ENCODE measurements at places on chromosomes 2 and 18.

DNA sequence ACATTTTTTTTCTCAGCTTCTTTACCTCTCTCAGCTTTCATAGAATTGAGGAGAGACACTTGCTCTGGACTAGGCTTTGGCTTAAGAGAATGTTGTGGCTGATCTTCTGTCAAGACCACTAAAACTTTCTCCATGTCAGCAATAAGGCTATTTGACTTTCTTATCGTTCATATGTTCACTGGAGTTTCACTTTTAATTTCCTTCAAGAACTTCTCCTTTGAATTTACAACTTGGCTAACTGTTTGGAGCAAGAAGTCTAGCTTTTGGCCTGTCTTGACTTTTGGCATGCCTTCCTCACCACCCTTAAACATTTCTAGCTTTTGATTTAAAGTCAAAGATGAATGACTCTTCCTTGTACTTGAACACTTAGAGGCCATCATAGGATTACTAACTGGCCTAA is 104.4 kb upstream of the SLC39A10 start:
- peak; percentile 49 for DNase-seq

DNA sequence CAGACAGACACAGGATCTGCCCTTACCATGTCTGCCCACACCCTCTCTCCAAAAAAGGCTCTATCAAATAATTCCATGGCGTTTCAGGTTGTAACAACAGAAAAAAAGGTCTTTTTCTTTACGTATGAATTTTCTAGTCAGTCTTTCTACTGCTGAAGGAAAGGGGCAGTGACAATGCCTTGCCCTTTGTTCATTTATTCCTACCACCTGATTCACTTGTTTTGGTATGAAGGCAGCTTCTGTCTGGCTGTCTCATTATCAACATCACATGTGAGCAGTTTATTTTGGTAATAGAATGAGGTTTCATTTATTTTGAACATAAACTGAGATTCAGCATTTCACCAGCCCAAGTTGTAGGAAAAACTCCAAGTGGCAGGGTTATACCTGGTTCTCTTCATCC is 94.3 kb upstream of the KLF7 start:
- DNase-seq, result no peak

- DNase-seq, result peak; percentile 38
These were observed 34.9 kb downstream of the SPATS2L start for GRCh38 chr2:200341376-200341775.

- DNase-seq, result no peak
These were observed 155.9 kb downstream of the NAPG start for GRCh38 chr18:10681581-10682367.

DNA sequence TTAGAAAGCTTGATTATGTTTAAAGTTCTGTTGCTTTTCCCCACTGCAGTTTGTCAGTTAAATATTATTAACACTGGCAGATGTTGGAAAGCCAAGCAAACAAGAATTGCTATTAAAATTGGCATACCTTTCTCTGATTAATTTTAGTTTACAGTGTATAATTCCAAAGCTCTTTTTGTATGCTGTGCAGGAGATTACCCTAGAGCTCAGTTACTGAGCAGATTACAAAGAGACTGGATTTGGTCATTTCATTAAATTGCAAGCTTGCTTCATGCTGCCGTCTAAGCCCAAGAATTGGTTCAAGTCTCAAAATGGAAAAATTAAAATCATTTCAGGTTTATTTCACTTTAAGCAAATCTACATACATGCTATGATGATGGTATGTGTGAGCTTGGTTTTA is 2.3 kb downstream of the ASAP2 start:
- no peak for DNase-seq

GRCh38 chr2:38180754-38181153 is 104.8 kb upstream of the CYP1B1 start:
- DNase-seq, result no peak

DNA sequence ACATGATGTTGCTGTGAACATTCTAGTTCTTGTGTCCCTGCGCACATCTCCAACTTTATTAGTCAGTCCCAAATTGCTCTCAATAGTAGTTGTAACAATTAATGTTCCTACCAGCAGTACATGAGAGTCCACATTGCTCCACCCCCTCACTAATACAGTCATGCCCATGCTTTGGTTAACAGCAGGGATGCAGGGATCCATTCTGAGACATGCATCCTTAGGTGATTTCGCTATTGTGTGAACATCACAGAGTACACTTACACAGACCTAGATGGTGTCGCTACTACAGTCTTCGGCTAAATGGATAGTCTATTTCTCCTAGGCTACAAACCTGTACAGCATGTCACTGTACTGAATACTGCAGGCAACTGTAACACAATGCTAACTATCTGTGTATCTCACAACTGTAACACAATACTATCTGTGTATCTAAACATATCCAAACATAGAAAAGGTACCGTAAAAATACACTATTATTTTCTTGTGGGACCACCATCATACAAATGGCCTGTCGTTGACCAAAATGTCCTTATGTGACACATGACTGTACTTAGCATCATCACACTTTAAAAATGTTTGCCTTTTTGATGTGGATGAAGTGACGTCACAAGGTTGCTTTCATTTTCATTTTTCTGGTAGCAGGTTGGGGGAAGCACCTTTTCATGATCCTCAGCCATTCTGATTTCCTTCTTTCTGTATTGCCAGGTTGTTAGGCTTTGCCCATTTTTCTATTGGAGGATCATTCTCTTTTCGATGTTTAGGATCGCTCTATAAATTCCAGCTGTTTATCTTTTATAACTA is 82.9 kb upstream of the RNF152 start:
- DNase-seq, result no peak

DNA sequence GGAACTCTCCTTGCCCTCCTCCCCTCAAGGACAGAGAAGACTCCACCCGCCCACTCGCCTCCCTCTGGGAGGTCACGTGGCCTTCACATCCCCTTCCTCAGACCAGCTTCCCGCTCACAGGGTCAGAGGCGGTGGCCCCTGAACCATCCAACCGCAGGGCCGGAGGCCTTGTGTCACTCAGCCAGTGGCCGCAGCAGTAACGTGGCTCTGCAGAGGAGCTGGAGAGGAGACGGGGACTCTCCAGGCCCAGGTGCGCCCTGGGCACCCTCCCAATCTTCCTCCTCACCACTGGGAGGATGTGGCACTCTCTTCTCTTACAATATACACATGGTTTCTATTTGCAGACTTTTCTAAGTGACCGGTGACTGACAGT is 161.7 kb downstream of the TWIST2 start:
- DNase-seq, result no peak

- DNase-seq, result no peak
These were observed 4.1 kb downstream of the CYTIP start for GRCh38 chr2:157439824-157440186.

- peak; percentile 78 for DNase-seq
These were observed 13.2 kb downstream of the ARL4C start for GRCh38 chr2:234483568-234484251.

DNA sequence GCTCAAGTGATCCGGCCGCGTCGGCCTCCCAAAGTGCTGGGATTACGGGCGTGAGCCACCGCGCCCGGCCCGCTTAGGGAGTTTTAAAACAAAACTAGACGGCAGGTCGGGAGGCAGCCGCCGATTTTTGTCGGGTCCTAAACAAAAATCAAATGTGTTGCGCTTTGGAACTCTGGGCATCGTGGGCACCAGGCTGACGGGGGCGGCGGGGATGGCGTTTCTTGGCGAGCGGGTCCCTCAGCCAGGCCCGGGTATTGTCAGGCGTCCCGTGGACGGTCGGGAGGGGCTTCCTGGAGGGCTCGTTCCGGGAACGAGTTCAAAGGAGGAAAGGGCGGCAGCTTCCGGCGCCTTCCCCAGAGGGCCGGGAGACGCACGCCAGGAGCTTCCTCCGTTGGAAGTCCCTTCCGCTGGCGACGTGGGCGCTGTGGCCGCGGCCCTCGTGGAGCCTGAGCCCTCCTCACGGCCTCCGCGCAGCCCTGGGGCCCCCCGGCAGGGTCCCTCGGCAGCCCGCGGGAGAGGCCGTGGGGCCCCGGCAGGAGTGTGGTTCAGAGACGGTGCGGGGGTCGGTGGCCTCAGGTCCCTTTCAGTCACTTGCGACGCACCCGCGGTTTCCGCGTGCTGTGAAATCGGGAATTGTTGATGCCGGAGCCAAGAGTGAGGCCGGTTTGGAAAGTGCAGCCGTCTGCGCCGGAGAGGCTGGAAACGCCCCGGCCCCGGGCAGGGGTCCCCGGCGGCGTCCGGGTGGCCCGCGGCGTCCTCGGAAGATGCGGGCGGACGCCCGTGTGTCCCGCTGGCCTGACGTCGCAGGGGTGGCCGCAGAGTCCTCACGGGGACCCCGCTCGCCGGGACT is 59.3 kb downstream of the EMILIN2 start:
- peak; percentile 27 for DNase-seq

- no peak for DNase-seq
These were observed 199.4 kb downstream of the IRS1 start for GRCh38 chr2:226600184-226600583.

DNA sequence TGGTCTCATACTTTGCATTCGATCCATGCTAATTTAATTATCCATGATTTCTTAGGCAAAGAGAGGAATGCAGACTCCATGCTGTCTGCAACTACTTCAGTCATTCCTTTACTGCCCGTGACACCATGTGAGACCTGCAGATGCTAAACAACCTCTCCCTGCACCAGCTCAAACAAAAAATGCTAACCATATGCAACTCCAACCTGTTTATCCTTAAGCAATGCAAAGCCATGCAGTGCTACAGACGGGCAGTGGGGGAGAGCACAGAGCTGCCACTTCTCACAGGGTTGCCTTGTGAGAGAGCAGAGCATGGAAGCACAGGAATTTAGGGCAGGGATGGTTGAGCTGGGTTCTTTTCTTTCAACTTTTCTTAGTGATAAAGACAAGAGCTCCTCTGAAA is 74.9 kb upstream of the KLHL14 start:
- DNase-seq, result no peak

DNA sequence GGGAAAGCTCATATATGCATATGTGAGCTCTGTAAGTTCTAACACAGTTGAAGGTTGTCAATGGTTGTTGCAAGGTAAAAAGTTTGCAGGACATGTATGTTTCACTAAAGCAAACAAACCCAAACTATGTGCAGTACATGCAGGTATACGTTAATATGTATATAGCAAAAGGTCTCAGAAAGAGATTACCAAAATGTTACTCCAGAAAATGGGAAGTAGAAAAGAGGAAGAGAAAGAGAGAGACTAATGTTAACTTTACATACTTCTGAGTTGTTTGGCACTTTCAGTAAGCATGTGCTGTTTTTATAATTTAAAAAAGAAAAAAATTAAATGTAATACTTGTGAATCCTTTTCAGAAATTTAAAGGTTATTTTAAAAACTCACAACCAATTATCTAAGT is 32.8 kb upstream of the PEX13 start:
- no peak for DNase-seq

DNA sequence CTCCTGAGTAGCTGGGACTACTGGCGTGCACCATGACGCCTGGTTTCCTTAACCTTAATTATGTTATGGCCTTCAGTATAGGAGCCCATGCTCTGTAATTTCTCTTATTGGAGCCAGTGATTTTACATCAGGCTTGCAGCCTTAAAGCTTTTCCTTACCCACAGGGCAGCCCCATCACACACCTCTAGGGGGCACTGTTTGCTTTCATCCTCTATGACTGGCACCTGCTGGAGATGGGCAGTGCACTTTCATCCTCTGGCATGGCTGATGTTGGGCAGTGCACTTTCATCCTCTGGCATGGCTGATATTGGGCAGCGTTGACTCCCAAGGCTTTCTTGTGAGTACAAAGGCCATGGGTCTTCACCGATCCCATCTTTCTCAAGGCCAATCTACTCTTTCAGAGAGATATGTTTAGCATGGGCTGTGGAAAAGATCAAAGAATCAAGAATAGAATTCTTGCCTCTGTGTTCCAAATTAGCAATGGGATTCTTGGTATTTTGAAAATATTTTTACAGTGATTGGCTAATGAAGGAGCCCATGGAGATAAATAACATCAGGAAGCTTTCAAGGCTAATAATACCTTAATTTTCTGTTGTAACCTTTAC is 80.7 kb upstream of the MEX3C start:
- DNase-seq, result no peak
